Activated CD4-positive, alpha-beta T cell treated with anti-CD3 and anti-CD28 coated beads for 36 hours (primary cell): ENCODE measurements at places on chromosomes 5 and 9. TPM values are rescaled to one million over a fixed set of nuclear protein-coding genes. Genes with fewer than 3 reads are reported as not detected.

CARTPT gene
- not detected for total RNA-seq

FBP2 gene
- not detected for total RNA-seq

SURF6 gene
- 22.4 TPM for total RNA-seq

LCN9 gene
- not detected for total RNA-seq

C5orf52 gene
- not detected for total RNA-seq

SLC36A3 gene
- not detected for total RNA-seq

MAST4 gene
- total RNA-seq: 19.2 TPM

PAEP gene
- not detected for total RNA-seq

CTXN3 gene
- not detected for total RNA-seq

SPINK7 gene
- total RNA-seq: not detected

CXCL14 gene
- total RNA-seq: not detected

POLR1E gene
- total RNA-seq: 69.2 TPM
